Activated T-helper 2 cell treated with anti-CD3 and anti-CD28 coated beads, Interferon-gamma antibody, Interleukin-2, Interleukin-4, amounts not matched to agents 10 μg/mL and 5 μg/mL and 100 μg/mL, durations not matched to agents 14 hours and 24 hours and 36 hours (primary cell): ENCODE measurements at places on chromosomes 6 and 20.

DNA sequence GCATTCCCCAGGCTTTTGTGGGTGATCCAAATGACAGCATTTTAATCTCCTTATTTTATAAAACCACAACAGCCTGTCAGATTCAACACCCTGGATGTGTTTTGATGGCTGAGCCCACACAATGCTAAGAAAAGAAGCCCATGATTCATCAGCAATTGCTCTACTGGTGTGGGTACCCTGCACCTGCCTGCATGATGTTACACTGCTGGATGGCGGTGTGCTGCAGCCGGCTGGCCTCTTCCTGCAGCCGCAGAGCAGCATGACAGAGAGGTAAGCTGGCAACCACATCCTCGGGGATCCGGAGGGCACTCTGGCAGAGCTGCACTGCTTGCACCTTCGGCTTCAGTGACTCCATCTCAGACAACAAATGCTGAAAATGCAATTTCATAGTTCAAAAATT is 327.5 kb downstream of the SYNE1 start:
- peaks cover 3% of the 10 kb centered on the region for H3K27me3 ChIP-seq
- H3K36me3 ChIP-seq: no peaks in the 10 kb centered on the region
- no peak overlapping the region for H3K27ac ChIP-seq
- peaks cover 16% of the 10 kb centered on the region for H3K4me1 ChIP-seq
- H3K4me3 ChIP-seq: no peak overlapping the region

- no peaks in the 10 kb centered on the region for H3K36me3 ChIP-seq
- DNase-seq: peak; percentile 15
- no peaks in the 10 kb centered on the region for H3K4me1 ChIP-seq
These were observed 65.4 kb upstream of the RIN2 start for GRCh38 chr20:19692685-19693119.

- H3K27ac ChIP-seq: no peak overlapping the region
- no peak overlapping the region for H3K4me3 ChIP-seq
- no peak for DNase-seq
- peaks cover 4% of the 10 kb centered on the region for H3K27me3 ChIP-seq
- no peaks in the 10 kb centered on the region for H3K36me3 ChIP-seq
These were observed 47.8 kb downstream of the CDH22 start for GRCh38 chr20:46260480-46260879.

- H3K4me3 ChIP-seq: no peak overlapping the region
- H3K27ac ChIP-seq: no peak overlapping the region
- H3K27me3 ChIP-seq: peaks cover 49% of the 10 kb centered on the region
- DNase-seq: no peak
- H3K36me3 ChIP-seq: no peaks in the 10 kb centered on the region
These were observed 137.0 kb upstream of the AFDN start for GRCh38 chr6:167689751-167690150.
